ENCODE measurements at places on chromosomes 7 and 10.

- peak; percentile 44 for DNase-seq
Observed at GRCh38 chr7:32937344-32938174, 19.7 kb upstream of the FKBP9 start.

- DNase-seq = no peak
Observed at GRCh38 chr7:36723951-36724664, at the start of gene AOAH. Gene AOAH (minus strand): TSS chr7:36724494. CDS start chr7:36724148, 346 bp downstream.

DNA sequence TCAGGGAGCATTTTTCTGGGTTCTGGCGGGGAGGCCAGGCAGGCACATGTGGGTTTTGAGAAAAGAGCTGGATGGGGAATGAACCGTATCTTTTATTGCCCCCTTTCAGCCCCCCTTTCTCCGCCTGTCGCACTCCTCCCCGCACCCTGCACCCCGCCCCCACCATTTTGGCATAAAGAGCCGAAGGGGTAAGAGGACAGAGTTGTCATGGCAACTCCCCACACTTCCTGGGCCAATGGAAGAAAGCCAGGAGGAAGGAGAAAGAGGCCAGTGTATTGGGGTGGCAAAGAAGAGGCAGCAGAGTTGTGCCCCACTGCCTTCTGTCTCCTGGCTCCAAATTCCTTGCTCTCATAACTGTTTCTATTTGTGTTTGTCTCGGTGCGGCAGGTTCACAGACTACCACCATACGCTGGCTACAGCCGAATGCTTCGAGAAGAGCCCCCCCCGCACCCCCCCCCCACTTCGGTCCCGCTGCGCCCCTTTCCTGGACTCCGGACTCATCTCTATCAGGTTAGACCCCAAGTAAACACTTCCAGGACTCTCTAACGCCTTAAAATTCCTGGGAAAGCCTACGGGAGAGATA lies 3.4 kb downstream of the KCNIP2 start:
- peak; percentile 16 for DNase-seq

- DNase-seq = no peak
Observed at GRCh38 chr10:108275895-108276685, 1111.6 kb upstream of the SORCS1 start.

GRCh38 chr7:6221340-6222319 lies 50.8 kb downstream of the CYTH3 start:
- no peak for DNase-seq

DNA sequence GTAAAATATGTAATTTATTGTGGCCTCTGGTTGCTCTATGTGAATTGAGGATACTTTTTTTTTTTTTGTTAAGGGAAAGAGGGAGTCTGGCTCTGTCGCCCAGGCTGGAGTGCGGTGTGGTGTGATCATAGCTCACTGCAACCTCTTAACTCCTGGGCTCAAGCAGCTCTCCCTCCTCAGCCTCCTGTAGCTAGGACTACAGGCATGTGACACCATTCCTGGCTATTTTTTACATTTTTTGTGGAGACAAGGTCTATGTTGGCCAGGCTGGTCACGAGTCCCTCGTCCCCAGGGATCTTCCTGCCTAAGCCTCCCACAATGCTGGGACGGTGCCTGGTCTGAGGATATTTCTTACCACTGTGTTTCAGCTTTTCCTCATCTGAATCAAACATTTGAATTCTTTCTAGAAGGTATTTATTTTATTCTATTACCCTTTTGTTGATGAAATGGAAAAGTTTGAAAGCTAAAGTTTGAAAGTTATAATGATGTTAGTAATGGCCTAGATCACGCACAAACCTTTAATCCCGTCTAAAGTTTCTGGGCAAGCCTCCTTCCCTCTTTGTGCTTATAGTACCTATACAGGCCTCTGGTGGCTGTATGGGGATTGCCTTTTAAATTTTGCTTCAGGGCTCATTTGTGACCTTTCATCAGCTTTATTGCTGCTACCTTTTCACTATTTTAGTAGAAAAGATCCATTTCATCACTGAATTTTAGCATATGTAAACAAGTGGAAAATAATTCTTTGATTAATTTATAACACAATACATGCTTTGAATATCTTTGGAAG lies 2.0 kb downstream of the IFRD1 start:
- no peak for DNase-seq

DNA sequence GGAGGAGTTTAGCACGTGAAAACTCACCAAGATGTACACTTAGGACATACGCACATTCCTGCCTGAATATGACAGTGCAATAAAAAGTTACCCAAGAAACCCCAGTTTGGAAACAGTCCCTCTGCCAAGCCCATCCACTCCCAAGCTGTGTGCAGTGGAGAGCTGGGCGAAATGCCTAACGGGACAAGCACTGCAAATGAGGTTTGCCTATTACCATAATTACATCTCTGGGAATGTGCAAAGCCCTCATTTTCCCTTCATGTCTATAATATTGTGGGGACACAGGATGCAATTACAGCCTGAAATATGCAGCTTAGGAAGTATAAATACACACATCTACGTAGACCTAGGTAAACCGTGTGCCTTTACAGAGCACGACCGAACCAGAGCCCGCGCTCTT lies 117.5 kb downstream of the PLXNA4 start:
- DNase-seq = no peak

DNA sequence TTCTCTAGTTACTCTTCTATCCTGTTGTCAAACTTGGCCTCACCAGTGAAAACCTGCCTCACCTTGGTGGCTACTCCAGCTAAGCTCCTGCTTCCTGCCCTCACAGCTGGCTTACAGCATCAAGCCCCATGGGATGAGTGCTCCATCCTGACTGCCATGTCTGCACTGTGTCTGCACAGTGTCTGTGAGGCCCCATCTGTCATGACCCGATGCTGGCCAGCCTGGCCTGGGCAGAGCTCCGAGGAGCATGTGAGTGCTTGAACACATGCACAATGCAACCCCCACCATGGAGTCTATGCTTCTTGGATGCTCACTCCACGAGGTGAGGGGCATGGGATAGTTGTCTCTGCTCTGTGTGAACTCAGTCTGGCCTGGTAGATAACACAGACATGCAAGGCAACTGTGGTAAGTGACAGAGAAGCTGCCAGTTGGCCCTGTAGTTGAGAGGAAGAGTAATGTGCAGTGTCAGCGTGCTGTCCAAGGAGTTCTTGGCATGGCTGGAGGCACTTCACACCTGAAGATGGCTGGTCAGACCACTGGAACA lies 207.1 kb upstream of the ZNF32 start:
- no peak for DNase-seq

GRCh38 chr7:71132127-71132376 lies at the start of gene GALNT17:
Gene GALNT17 (plus strand): TSS chr7:71132144.
- no peak for DNase-seq

GRCh38 chr10:2978574-2979273 lies 88.6 kb upstream of the PFKP start:
- DNase-seq = no peak

GRCh38 chr7:112444505-112444904 lies 5.8 kb upstream of the IFRD1 start:
- no peak for DNase-seq

- DNase-seq = no peak
Observed at GRCh38 chr7:4208086-4208485, 474.0 kb upstream of the FOXK1 start.

- DNase-seq = no peak
Observed at GRCh38 chr7:139874302-139874629, 45.2 kb downstream of the TBXAS1 start.

DNA sequence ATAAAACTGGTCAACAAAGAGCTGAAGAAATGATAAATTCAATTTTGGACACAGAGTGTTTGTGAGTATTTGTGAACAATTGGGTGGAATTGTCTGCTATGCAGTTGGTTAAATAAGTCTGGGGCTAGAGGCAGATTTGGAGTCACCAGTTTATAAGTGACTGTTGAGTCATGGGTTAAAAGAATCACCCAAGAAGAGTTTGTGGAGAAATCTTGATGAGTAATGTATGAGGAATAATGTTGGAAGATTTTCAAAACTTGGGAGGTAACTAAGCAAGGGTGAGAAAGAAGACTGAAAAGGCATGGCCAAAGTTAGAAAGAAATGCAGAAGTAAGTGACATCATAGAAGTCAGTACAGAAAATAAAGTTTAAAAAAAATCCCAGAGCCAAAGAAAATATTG lies 750.7 kb downstream of the MAGI2 start:
- no peak for DNase-seq

DNA sequence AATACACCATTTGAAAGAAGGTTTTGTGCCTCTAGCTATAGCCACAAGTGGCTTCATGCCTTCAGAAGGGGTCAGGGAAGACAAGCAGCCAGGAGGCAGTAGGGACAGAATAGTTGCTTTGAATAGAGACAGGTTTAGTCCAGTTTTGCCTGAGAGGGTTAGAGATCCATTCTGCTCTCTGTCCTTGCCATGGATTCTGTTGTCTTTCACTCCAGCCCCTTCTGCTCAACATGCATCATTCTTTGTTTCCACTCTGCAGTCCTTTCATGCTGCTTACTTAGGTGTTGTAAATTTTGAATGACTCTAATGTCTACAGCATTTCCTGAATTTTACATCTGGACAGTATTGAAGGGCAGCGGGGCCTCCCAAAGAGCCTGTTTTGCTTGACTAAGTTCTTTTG lies 60.3 kb downstream of the CNTNAP2 start:
- DNase-seq = no peak

GRCh38 chr7:157568770-157569584 lies 232.2 kb downstream of the DNAJB6 start:
- DNase-seq = no peak

- no peak for DNase-seq
Observed at GRCh38 chr10:103605359-103606096, 112.0 kb downstream of the NEURL1 start.

GRCh38 chr10:74973741-74974392 lies 137.6 kb upstream of the SAMD8 start:
- DNase-seq = no peak

- no peak for DNase-seq
Observed at GRCh38 chr10:85863301-85864172, 503.1 kb downstream of the GRID1 start.

GRCh38 chr10:89275383-89275782 lies 23.8 kb upstream of the LIPA start:
- no peak for DNase-seq

DNA sequence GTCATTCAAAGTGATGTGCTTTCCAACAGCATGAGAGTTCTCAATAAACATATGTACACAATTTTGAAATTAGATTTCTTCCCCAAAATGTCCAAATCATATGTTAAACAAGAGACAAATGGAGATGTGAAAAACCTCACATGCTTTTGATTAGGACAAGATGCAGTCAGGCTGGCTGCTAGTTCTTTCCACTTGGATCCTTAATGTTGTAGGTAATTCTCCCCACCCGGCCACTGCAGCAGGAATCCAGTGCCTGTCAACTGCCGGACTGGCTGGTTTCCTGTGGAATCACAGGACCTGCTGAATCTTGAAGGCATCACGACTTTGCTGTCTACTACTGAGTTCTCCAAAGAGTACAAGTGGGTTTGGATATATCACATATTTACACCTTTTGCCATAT lies 138.6 kb upstream of the AKR1E2 start:
- no peak for DNase-seq

- DNase-seq = no peak
Observed at GRCh38 chr10:23869548-23869947, 339.4 kb upstream of the KIAA1217 start.

DNA sequence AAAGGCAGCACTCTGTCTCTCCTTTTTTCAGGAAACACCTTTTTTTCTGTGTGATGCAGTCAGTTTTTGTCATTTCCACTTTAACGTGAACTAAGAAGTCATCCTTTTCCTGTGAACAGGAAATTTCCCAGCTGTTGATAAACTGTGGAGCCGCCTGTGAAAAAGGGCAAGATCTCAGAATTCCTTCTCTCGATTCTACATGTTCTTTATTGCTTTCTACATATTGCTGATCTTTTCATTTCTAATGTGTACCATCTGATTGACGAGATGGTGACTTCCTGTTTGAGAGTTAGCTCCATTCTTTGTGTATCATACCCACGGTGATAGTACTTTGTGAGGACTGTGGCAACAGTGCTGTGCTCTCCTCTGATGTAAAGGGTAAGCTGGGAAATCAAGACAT lies 50.4 kb downstream of the ADD3 start:
- DNase-seq = no peak

GRCh38 chr7:115178835-115179234 lies 256.9 kb downstream of the MDFIC start:
- no peak for DNase-seq

DNA sequence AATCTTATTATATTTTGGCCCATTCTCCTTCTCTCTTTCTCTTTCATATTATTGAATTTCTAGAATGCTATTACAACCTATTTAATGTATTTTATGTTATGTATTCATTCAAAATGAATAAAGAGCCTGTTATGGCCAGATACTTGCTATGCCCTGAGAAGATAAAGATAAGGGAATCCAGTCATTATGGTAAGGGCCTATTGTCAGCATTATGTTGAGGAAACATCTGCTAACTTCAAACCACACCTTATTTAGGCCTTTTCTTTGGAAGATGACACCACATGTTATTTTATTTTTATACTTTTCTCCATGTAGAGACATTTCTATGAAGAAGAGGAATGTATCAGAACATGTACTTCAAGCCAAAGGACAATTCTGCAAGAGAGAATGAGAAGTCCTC lies 60.5 kb upstream of the MPP7 start:
- no peak for DNase-seq

GRCh38 chr10:86730227-86730626 lies 26.2 kb upstream of the BMPR1A start:
- DNase-seq = peak; percentile 3

DNA sequence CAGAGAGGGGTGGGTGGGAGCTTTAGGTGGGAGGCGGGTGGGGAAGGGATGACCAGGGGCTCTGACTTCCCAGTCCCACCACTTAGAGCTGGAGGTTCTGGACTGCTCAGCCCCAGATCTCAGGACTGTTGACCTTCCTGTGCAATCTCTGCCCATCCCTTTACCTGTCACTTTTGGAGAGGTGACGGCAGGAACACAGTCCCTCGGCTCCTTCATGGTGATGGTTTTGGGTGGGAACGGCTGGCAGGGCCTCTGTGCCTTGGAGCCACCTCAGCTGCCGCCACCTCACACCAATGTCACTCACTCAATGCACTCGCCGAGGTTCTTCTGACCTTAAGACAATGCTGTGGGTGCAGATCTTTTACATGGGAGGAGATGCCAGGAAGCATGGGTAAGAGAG lies 49.0 kb downstream of the TMEM270 start:
- DNase-seq = no peak

DNA sequence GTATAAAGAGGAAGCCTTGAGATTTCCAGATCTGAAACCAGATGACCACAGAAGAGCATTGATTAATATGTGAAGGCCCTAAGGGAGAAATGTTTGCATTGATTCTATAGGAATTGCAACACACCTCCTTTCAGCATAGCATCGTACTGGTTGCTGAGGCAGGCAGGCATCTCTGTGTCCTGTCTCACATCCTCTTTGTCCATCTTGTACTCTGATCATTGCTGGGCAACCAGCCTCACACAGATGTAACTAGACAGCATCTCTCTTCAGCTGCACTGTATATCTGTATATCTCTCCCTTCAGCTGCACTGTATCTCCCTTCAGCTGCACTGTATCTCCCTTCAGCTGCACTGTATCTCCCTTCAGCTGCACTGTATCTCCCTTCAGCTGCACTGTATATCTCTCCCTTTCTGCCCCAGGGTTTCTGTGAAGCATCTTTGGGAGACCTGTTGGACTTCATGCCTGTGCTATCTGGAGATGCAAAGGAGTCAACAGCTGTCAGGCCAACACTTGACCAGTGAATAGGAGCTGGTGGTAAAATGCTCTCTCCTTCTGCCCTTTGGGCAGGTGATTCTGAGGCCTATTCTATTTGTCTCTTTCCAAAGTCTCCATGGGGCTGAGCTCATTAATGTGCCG lies 40.3 kb downstream of the TMEM178B start:
- DNase-seq = no peak
